Bronchial epithelial cell (primary cell): ENCODE measurements at places on chromosomes 12 and 14.

GRCh38 chr14:71618047-71618446 lies 314.2 kb upstream of the RGS6 start:
- DNase-seq: no peak

GRCh38 chr12:74286254-74286653 lies 251.4 kb upstream of the ATXN7L3B start:
- no peak for DNase-seq

GRCh38 chr12:505221-505620 lies 45.5 kb downstream of the B4GALNT3 start:
- no peak for DNase-seq

DNA sequence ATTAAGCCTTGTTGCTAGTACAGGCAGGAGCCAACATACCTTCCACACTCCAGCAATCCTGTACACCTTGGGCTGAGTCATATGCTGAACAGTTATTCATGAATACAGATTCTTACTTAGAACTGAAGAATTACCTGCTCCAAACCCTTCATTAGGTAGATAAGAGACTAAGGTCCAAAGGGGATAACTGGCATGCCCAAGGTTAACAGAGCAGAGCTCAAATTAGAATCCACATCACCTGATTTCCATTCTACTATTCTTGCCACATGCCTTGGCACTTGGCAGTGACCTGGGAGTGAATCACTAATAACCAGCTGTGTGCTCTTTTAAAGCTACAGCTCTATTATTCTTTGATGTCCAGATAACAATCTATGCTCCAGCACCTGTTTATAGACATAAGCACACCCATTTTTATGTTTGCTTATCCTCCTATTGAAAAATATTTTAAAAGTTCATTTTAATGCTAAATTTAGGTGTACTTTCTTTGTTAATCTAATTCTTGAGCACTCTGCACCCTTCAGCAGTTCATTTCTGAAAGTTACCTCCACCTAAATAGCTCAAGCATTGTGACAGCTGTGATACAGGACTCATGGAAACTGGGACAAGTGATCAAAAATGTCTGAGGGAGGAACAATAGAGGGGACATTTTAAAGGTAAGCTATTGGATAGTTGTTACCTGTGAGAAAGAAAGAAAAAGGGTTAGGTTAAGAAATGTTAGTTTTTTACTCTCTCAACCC lies 19.4 kb downstream of the LPCAT3 start:
- DNase-seq: peak; percentile 73
